ENCODE measurements at places on chromosomes 12 and 14. TPM values are rescaled to one million over a fixed set of nuclear protein-coding genes. Genes with fewer than 3 reads are reported as not detected.
A peak's percentile ranks its signal among the peaks of the same experiment; 100 is the strongest.

GRCh38 chr12:50111693-50112455, at the start of gene COX14:
COX14 (plus strand) TSS chr12:50112236; CDS start chr12:50120044, 7,808 bp downstream.
- DNase-seq: peak; percentile 99
- no peaks in the 10 kb centered on the region for H3K27me3 ChIP-seq
- H3K4me1 ChIP-seq: peaks cover 14% of the 10 kb centered on the region
- H3K27ac ChIP-seq: peak within 1 kb of the TSS; percentile 95
- H3K36me3 ChIP-seq: no peaks in the 10 kb centered on the region
- H3K4me3 ChIP-seq: peak within 1 kb of the TSS; percentile 94

- no peaks in the 10 kb centered on the region for H3K4me1 ChIP-seq
- no peaks in the 10 kb centered on the region for H3K36me3 ChIP-seq
- no peak for DNase-seq
- no peaks in the 10 kb centered on the region for H3K27me3 ChIP-seq
- H3K4me3 ChIP-seq: no peak overlapping the region
Observed at GRCh38 chr14:95039259-95039992, 117.9 kb downstream of the DICER1 start.

Gene FAIM2
- not detected for total RNA-seq

Gene KRT6C
- total RNA-seq: not detected

Gene MIP
- not detected for total RNA-seq

DNA sequence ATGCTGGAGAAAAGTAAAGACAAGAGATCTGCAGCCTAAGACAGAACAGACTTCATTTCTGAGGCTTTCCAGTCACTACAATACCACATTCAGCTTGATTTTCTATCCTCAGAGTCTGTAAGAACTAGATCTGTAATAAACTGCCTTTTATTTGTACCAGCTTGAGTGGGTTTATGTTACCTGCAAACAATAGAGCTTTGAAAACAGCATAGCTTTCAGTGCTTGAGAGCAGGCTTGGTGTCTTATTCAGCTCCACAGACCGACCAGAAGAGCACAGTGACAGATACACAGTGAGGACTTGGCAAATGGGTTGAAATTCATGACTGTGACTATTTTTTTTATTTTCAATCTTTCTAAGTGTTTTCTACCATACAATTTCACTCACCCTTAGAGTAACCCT, 207.8 kb upstream of the OTX2 start:
- no peak for DNase-seq
- no peaks in the 10 kb centered on the region for H3K36me3 ChIP-seq
- no peaks in the 10 kb centered on the region for H3K27me3 ChIP-seq
- H3K27ac ChIP-seq: no peak overlapping the region
- H3K4me3 ChIP-seq: no peak overlapping the region

Gene LIN7A
- total RNA-seq: 7.1 TPM

- no peak overlapping the region for H3K27ac ChIP-seq
- no peak overlapping the region for H3K4me3 ChIP-seq
- no peaks in the 10 kb centered on the region for H3K4me1 ChIP-seq
Observed at GRCh38 chr12:5507944-5508343, 76.0 kb downstream of the NTF3 start.

DNA sequence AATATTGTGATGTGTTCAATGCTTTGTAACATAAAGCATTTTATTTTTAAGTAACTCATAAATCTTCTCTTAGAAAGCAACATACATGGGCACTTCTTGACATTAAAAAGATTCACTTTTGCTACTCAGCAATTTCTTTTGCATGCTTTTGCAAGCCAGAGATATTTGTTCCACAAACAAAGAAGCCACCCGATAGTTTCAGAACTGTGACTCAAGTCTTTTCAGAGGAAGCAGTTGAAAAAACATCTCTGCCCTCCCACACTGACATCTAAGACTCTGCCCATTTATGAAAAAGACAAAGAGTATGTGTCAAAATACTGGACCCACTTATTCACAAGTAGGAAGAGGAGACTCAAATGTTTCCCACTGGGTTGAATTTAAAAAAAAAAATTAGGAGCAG, 7.5 kb downstream of the APPL2 start:
- no peaks in the 10 kb centered on the region for H3K27me3 ChIP-seq
- peaks cover 3% of the 10 kb centered on the region for H3K4me1 ChIP-seq
- DNase-seq: no peak
- no peak overlapping the region for H3K27ac ChIP-seq
- peaks cover under 1% of the 10 kb centered on the region for H3K36me3 ChIP-seq
- no peak overlapping the region for H3K4me3 ChIP-seq
